HS-5 (cell line): ENCODE measurements at places on chromosomes 6 and 20.

DNA sequence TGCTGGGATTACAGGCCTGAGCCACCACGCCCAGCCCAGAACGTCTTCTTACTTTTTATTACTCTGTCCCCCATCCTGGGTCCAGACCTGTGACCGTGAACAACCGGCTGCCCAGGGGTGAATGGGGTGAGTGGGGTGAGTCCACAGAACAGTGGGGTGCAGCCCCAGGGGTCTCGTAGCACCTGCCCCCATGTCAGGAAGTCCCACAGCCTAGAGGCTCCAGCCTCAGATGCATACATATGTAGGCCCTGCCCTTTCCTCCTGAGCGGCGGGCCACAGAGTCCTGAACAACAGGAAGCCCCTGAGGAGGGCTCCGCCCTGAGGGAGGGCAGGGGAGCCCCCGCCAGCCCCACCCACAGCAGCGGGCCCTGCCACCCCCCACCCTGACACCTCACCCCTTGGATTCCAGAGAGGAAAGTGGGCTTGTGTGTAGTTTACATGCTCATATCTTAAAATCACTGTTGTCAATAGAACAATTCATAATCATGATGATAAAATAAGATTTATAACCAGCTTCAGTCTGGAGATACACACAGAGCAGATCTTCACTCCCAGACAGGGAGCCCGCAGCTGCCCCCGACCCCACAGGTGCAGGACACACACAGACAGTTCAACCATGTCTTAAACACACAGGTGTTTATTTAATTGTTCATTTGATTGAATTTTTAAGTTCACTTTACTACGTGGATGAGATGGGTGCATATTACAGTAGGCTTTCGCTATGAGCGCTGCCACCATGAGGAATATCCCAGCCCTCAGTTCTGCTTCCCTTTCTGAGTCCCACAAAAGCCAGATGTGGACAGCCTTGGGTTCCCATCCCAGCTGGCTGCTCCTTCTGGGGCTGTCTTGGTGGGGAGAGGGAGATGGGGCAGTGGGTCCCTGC lies 12.4 kb upstream of the GMEB2 start:
- no peak for DNase-seq

GRCh38 chr6:30618270-30618797 lies 694 bp downstream of the MRPS18B start:
- no peak for DNase-seq

DNA sequence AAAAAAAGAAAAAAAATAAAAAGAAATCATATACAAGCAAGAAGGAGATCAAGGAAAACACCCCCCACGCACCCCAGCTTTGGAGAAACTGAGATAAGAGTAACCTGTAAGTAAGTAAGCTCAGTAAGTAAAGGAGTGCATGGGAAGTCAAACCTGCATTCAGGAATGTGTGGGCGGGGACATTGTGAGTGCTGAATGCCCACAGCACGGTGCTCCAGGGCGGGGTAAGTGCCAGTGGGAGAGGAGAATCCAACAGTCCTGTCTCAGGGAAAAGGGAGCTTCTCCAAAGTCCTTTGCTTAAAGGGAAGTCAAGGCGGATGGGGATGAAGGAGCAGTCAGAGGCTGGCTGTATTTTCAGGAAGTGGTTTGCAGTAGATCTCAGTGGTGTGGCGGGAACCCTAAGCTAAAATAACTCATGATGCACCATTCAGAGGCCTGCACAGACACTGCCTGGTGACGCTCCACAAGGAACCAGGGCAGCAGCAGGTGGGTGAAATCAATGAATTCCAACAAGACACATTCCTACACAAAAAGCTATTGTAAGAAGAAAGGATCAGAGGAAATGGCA lies 368.0 kb downstream of the QKI start:
- no peak for DNase-seq

DNA sequence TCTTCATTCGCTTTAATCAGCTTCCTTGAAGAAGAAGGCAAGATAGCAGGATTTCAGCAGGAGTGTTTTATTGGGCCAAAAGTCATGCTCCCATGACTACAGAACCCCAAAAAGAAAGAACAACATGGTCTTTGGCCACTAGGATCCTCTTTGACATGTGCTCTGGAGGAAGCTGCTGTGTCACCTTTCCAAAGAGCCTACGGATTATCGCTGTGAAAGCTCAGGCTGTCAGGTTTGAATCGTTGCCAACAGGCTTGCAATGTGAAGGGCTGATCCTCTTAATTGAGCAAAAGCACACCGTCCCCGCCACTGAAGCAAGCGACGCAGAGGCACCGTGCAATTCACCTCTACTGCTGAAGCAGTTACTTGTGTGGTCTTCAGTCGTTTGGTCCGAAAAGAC lies 29.0 kb downstream of the MYLIP start:
- DNase-seq: no peak

DNA sequence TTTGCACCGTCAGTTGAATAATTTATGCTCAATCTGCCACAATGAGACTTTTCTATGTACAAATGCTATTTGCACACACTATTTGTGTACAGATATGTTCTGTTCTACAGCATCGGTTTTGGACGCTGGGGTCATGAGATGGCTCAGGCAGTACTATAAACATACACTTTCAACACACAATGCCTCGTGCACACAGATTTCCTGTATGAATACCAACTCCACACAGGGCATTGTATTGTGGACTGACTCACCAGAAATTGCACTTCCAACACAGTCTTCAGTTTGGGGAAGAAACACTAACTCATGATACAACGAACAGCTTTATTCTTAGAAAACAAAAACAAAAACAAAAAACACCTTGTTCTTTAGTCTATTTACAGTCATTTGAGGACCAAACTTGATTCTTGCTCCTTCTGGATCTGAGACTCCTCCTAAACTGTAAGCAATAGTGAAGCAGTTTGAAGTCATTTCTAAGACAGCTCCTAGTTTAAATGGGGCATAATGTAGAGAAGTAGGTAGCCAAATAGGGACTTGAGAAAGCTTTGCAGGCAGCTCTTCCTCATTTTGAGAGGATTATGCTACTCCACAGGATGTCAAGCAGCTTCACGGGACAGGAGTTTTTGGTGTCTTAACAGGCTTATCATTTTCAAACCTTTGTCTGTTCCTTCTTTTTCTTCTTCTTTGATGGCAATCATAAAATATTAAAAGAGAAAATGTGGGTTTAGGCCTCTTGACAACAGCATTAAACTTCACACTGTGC lies 33.7 kb downstream of the GJA10 start:
- DNase-seq: peak; percentile 26

DNA sequence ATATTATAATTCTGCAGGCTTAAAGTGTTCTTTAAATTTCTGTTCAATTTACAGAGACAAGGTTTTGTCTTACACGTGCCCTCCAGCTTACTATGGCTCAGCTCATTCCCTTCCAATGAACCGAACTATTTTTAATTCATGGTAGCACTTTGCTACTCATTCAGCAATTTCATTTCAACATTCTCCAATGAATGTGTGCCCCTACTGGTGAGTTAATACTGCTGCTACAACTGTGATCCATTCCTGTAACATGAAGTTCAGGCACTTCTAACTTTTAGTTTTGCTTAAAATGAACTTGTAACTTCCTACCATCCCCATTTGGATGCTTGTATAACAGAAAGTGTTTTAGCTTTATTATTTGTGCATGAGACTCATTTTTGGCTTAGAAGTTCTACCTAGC lies 99.7 kb downstream of the F13A1 start:
- no peak for DNase-seq

DNA sequence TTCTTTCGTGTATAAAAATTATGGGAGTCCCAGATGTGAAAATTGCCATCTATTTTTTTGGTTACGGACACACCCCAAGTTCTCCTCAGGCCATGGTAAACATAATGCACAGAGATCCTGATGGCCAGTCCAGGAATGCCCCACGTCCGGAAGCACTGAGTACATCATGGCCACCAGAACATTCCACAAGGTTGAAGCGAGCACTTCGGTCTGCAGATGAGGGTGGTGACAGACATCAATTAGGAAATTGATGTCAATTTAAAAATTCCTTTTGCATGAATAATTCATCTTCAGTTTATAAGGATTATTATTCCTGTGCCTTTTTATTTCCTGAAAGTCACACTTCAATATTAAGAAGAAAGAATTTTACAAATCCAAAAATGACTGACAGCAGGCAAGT lies 13.2 kb upstream of the EXOC2 start:
- DNase-seq: no peak

DNA sequence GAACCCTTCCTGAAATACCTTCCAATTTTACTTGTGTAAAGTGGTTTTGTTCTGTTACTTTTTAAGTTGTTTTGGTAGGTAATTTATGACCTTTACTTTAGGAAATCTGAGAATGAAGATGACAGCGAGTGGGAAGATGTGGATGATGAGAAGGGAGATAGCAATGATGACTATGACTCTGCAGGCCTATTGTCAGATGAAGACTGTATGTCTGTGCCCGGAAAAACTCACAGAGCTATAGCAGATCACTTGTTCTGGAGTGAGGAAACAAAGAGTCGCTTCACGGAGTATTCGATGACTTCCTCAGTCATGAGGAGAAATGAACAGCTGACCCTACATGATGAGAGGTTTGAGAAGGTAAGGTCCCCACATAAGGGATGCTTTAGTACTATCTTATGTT lies 6.6 kb upstream of the ZC2HC1B start:
- no peak for DNase-seq

GRCh38 chr20:48653706-48654051 lies 174.1 kb downstream of the PREX1 start:
- no peak for DNase-seq

DNA sequence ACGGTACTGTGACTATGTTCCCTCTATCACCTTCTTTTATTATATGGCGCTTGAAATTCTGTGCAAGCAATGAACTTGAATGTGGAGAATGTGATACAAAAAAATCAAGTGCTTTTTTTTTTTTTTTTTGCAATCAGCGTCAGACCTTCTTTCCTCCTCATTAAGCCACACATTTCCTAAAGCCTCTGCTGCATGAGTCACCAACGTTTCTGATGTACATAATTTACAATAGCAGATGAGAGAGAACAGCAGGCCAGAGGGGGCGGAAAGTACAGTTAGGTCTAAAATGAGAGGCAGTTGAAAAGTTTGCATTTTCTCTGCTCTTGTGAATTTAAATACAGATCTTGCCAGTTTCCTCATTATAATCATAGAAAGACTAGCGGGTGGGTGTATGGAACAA lies 114.6 kb upstream of the RIPOR2 start:
- DNase-seq: no peak

- no peak for DNase-seq
Observed at GRCh38 chr6:11085758-11086435, 7.7 kb upstream of the SMIM13 start.
